Stimulated activated CD8-positive, alpha-beta memory T cell treated with anti-CD3 and anti-CD28 coated beads, Interleukin-7, amount 100 ng/mL, for 1 hour (primary cell): ENCODE measurements at places on chromosomes 1 and 21.
A peak's percentile ranks its signal among the peaks of the same experiment; 100 is the strongest.

DNA sequence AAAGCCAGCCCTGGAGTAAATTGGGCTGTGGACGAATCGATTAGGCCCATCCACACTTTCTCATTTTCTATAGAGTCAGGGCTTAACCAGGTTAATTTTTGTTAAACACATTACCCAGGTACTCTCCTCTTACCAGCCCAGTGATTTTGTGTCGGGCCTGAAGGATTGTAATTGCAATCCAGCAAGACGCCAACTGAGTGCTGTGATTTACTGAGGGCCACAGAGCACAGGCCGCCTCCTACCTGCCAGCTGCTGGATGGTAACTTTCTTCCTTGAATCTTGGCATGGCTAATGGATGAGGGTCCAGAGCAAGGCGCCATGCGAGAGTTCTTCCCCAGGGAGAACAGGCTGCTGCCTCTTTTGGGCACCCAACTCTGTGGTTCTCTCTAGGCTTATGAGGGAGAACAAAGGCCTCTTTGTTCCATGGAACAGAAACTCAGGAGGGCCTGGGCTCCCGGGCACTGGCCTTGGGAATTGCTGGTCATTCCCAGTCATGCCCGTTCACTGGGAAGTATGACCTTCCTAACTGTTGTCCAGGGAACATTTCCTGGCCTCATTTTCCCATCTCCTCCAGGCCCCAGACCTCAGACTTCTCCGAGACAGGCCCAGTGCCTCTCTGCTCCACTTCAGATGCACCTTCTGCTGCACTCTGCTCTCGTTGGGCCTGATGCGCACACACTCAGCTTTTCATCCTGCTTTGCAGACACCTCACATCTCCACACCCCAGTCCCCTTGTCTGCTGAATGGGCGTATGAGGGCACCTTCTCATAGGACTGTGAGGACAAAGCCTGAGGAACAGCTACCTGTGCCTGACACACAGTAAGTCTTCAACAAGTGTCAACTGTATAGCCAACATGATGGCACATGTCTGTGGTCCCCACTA is 57.3 kb downstream of the SYF2 start:
- no peak for DNase-seq

GRCh38 chr1:154159554-154159953 is 4.7 kb upstream of the NUP210L start:
- no peak for DNase-seq

- peak; percentile 27 for DNase-seq
Measured at GRCh38 chr1:154479764-154480421, 22.1 kb upstream of the TDRD10 start.

DNA sequence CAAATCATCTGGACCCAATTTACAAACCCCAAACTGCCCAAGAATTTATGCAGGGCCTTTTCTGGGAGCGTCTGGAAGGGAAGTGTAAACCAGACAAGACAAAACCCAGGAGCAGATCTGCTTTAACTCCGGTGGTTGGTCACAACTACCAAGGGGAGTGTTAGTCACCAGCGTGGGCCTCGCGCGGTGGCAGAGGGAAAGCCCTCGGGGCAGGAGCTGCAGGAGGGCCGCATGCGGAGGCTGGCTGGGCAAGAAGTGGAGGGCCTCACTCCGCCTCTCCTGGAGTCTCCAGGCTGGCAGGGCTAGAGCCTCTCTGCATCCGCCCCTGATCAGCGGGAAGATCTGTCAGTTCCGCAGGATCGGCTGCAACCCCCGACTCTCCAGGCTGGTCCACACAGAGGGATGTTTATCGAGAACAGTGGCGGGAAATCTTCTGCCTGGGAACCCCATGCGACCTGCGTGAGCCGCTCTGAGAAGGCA is 2.0 kb downstream of the COL24A1 start:
- no peak for DNase-seq

DNA sequence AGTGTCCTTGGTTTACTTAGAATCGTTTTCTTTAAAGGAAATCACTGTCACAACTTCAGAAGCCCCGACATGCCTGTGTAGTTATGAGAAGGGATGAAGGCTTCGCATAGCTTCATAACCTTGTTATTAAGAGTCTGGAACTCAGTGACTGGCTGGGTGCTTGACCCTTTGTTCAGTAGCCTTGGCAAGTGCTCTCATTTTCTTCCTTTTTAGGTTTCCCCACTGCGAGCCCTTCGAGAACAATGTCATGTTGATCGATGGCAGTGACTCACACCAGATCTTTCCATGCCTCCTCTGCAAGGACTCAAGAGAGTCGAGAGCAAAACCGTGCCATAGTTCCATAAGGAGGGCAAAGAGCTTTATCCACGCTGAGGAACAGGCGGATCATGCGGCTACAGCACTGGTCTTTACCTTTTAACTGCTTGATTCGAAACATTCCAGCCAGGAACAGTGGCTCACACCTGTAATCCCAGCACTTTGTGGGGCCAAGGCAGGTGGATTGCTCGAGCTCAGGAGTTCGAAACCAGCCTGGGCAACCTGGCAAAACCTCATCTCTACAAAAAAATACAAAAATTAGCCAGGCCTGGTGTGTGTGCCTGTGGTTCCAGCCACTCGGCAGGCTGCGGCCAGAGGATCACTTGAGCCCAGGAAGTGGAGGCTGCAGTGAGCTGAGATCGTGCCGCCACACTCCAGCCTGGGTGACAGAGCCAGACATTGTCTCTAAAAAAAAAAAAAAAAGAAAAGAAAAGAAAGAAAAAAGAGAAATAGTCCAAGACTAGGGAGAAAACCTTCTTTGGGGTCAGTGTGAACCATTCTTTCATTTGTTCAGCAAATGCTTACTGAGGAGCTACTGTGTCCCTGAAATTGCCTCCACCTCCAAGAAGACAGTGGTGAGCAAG is 95.4 kb upstream of the ERRFI1 start:
- no peak for DNase-seq

DNA sequence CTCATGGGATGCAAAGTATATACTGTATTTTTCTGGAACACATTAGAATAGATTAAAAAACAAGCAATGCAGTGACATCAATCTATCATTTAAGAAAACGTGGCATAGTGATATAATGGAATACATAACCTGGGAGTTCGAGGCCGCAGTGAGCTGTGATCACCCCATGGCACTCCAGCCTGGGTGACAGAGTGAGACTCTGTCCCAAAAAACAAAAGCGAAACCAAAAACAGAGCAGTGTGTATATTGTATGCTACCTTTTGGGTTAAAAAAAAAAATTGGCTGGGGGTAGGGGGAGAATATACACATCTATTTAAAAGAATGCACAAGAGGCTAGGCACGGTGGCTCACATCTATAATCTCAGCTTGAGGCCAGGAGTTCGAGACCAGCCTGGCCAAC is 13.5 kb downstream of the SLC2A1 start:
- no peak for DNase-seq

- no peak for DNase-seq
Measured at GRCh38 chr1:22731924-22732720, 21.5 kb downstream of the EPHB2 start.

DNA sequence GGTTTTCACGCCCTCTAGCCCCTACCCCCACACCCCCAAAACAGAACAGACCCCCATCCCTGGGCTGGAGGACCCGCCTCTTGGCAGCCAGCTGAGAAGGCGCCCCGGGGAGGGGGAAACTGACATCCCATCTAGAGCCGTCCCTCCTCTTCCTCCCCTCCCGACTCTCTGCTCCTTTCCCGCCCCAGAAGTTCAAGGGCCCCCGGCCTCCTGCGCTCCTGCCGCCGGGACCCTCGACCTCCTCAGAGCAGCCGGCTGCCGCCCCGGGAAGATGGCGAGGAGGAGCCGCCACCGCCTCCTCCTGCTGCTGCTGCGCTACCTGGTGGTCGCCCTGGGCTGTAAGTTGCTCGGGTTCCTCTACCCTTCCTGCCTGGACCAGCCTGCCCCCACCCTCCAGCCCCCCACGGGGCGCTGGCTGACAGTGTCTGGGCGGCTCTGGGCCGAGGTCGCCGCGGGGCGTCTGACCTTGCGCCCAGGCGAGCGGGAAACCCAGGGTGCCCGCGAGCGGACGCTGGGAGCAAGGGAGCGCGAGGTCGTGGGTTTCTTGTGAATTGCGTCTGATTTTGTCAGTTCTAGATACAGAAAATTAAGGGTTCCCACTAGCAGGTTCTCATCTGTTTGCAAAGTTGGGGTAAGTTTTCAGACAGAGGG is 618 bp downstream of the JAM2 start:
- peak; percentile 0 for DNase-seq

GRCh38 chr1:33326785-33327184 is 5.9 kb upstream of the A3GALT2 start:
- DNase-seq, result no peak

GRCh38 chr1:47722909-47723580 is 274.1 kb downstream of the TRABD2B start:
- no peak for DNase-seq

DNA sequence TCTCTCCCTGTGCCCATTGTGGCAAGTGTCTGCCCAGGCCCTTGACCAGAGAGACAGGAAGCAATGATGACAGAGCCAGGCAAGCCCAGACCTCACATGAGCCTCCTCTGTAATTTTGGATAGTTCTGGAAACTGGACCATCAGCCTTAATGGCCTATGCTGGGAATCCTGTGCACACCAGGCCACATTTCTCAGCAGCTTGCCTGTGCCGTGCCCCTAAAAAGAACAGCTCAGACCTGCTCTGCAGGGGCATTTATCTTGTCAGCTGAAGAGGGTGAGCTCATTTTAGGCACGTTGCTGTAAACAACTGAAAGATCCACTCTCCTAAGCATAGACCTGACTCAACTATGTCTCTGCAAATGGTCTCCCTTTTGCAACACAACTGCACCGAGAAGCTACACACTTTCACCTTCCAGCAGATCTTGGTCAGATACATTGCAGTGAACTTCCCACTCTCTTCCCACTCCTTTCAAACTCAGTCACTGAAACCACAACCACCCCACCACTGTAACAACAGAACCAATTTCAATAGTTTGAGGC is 53.5 kb upstream of the BACH1 start:
- no peak for DNase-seq

- DNase-seq, result no peak
Measured at GRCh38 chr21:44983421-44984206, 43.8 kb downstream of the SLX9 start.

GRCh38 chr21:42403611-42404231 is at the start of gene UBASH3A:
UBASH3A (plus strand) TSS chr21:42403902; CDS start chr21:42403946, 44 bp downstream.
- no peak for DNase-seq

DNA sequence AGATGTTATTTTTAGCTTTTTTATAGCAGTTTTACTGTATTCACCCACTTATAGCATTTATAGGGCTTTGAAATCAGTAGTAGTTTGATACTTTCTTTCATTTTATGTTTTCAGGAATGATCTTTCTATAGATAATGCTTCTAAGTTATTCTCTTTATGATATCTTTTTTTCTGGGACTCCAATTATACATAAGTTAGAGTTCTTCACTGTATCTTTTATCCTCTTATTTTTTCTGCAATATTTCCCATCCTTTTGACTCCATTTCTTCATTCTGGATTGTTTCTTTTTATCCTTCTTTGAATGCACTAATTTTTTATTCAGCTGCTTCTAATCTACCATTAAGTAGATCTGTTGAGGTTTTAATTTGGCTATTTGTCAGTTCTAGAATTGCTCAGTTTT is 73.1 kb downstream of the FMN2 start:
- DNase-seq, result no peak

GRCh38 chr1:112686417-112686816 is 12.0 kb downstream of the MOV10 start:
- no peak for DNase-seq

DNA sequence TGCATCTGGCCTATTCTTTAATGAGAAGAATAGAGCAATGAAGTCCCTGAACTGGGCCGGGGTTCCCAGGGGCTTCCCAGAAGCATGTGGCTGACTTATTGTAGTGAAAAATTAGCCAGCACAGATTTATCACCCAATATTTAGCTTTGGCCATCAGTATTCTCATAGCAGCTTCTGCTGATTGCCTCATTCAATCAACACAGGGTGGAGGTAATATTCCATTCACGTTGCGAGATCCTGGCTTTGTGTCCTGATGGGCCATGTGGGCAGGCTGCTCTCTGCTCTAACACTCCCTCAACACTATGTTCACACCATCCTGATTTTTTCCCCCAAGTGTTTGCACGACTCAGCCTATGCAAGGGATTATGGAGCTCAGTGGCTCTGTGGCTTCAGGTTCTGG is 21.5 kb upstream of the LAMTOR5 start:
- no peak for DNase-seq

DNA sequence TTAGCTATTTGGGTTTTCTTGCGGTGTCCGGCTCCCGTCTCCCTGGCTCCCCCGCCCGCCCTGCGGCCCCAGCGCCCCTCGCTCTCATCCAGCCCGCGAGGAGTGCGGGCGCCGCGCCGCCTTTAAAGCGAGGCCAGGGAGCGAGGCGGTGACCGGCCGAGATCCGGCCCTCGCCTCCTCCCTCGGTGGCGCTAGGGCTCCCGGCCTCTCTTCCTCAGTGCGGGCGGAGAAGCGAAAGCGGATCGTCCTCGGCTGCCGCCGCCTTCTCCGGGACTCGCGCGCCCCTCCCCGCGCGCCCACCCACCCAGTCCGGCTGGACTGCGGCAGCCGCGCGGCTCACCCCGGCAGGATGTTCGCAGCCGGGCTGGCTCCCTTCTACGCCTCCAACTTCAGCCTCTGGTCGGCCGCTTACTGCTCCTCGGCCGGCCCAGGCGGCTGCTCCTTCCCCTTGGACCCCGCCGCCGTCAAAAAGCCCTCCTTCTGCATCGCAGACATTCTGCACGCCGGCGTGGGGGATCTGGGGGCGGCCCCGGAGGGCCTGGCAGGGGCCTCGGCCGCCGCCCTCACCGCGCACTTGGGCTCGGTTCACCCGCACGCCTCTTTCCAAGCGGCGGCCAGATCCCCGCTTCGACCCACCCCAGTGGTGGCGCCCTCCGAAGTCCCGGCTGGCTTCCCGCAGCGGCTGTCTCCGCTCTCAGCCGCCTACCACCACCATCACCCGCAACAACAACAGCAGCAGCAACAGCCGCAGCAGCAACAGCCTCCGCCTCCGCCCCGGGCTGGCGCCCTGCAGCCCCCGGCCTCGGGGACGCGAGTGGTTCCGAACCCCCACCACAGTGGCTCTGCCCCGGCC is 492 bp downstream of the HLX start:
- DNase-seq, result no peak

GRCh38 chr1:226751703-226752102 is 12.6 kb upstream of the ITPKB start:
- DNase-seq, result no peak

- DNase-seq, result no peak
Measured at GRCh38 chr1:237235091-237235490, 193.1 kb downstream of the RYR2 start.

- no peak for DNase-seq
Measured at GRCh38 chr1:191851799-191852595, 306.3 kb upstream of the RGS18 start.

DNA sequence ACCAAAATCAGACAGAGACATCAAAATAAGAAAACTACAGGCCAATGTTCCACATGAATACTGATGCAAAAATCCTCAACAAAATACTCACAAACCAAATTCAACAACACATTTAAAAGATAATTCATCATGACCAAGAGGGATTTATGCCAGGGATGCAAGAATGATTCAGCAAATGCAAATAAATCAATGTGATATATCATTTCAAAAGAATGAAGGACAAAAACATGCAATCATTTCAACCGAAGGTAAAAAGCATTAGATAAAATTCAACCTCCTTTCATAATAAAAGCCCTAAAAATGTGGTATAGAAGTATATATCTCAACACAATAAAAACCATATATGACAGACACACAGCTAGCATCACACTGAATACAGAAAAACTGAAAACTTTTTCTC is 81.5 kb upstream of the LYPLAL1 start:
- DNase-seq, result no peak
